K562 (cell line): ENCODE measurements at places on chromosomes 5 and 9. TPM values are rescaled to one million over a fixed set of nuclear protein-coding genes. Genes with fewer than 3 reads are reported as not detected.

GRCh38 chr9:68522131-68522530 is 18.6 kb downstream of the TMEM252 start:
- DNase-seq = no peak

The CARTPT gene
- not detected in 2 replicates for total RNA-seq

- DNase-seq = no peak
Observed at GRCh38 chr5:95615164-95615467, 4.8 kb upstream of the GPR150 start.

The PCDHGA4 gene
- 0.27 and 0.40 TPM in 2 replicates for total RNA-seq

The FAM78A gene
- 103 and 105 TPM in 2 replicates for total RNA-seq
